Activated T-helper 17 cell treated with anti-CD3 and anti-CD28 coated beads, Interleukin-2, amount 50 U/mL, for 72 hours (primary cell): ENCODE measurements at places on chromosomes 4 and X.

- no peak for ATAC-seq
These were observed 8.1 kb downstream of the POU4F2 start for GRCh38 chr4:146646593-146647325.

DNA sequence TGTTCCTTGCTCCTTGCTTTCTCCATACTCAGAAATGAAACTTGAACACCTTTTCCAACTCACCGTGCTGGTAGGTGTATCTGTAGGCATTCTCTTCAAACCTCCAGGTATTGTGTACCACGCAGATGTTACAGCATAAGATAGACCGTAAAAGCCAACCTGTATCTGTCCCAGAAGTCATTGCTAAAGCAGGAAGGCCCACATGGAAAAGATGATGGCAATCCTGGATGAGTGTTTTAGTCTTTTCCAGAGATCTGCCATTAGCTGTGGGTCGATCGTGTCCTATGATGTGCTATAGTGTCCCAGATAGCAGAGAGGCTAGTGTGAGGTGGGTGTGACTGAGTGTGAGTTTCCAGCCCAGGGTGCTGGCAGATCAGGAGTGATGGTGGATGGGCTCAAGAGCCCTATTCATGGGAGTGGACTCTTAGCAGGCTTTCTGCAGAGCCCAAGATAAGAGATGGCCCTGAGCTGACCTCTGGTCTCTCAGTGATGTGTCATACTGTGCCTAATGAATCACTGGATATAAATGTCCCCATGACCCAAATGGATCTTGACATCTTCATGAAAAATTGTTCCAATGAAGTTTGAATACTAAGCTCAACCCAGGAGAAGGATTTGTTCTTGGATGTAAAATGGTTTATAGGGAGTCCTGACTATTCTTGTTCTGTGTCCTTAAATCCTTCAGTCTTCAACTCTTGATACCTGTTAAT is 69.1 kb upstream of the WDR1 start:
- ATAC-seq: no peak

DNA sequence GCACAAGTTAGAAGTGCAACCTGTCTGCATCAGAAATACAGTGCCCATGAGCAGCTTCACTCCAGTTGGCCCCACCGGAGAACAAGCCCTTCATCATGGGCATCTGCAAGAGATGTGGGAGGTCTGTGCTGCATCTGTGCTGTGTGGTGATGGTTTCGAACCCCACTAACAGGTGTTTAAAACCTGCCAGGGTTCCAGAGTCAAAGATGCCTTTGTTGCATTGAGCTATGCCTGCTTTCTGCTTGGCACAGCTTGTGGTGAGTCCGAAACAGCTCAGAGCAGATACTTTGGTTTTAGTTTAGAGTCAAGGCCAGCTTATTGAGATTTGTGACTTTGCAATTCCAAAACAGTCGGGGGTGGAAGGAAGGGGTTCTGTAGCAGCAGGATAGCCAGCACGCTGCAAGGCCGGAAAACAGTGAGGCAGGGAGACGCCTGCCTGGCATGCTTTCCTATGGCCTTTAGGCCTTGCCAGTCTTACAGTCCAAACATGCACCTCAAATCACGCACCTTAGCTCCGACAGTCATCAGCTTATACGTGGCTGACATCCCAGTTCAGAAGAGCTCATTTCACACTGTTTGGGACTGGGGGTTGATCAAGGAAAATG is 21.8 kb downstream of the MAGEA9 start:
- no peak for ATAC-seq

GRCh38 chr4:3712936-3713335 is 53.2 kb upstream of the ADRA2C start:
- no peak for ATAC-seq

DNA sequence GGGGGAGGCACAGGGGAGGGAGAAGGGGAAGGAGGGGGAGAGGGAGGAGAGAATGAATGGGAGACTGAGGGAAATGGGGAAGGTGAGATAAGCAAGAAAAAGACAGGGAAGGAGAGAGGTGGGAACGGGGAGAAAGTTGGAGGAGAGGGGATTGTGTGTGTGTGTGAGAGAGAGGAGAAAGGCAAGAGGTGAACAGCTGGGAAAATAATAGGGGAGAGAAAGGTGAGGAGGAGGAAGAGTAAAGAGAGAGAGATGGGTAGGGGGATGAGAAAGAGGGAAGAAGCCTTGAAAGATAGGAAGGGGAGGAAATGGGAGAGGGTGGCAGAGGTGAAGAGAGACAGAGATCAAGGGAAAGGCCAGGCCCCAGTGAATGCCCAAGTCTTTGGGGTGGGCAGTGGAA is 20.1 kb downstream of the BCORL1 start:
- ATAC-seq: no peak

DNA sequence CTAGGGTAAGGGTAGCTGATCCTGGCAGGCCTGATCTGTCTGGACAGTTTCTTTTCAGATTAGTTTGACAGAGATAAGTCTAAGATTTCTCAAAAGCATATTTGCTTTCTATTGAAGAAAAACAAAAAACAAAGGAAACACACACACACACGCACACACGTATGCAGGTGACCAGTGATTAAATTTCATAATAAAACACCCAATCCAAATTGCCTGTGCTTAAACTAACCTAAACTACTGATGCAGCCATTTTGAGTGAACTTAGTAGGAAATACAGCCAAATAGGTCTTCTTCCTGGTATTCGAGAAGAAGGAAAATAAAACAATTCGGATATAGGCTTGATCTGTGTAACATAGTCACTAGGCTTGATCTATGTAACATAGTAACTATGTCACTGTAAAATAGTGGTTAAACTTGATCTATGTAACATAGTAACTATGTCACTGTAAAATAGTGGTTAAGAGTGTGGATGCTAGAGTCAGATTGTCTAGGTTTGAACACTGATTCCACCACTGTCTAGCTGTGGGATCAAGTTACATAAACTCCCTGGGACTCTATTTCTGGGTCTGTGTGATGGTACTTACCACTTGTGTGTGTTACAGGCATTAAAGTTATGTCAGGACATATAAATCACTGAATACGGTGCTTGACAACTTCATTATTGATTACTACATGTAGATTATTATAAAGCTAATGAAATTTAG is 9.8 kb upstream of the CCNG2 start:
- no peak for ATAC-seq
